Myometrial cell (primary cell): ENCODE measurements at places on chromosomes 3 and 15. TPM values are rescaled to one million over a fixed set of nuclear protein-coding genes. Genes with fewer than 3 reads are reported as not detected.

The LDHAL6B gene
- not detected in 2 replicates for total RNA-seq

The CCR2 gene
- total RNA-seq = not detected in 2 replicates

The MAP6D1 gene
- total RNA-seq = 8.9 and 10.4 TPM in 2 replicates

The ZNF106 gene
- 28.0 and 35.8 TPM in 2 replicates for total RNA-seq

The LSMEM2 gene
- total RNA-seq = not detected in 2 replicates

The GOLGA8A gene
- total RNA-seq = 0.29 and 2.5 TPM in 2 replicates

The RASGRP1 gene
- 1.2 and 4.1 TPM in 2 replicates for total RNA-seq

The HCN4 gene
- total RNA-seq = not detected in 2 replicates

The SAMD7 gene
- not detected in 2 replicates for total RNA-seq

The ARNT2 gene
- 6.2 and 9.5 TPM in 2 replicates for total RNA-seq

The GABRG3 gene
- not detected in 2 replicates for total RNA-seq

The ACAN gene
- total RNA-seq = not detected in 2 replicates

The RTP4 gene
- 2.1 and 2.9 TPM in 2 replicates for total RNA-seq

The SLC51A gene
- total RNA-seq = not detected in 2 replicates

The FGD5 gene
- not detected in 2 replicates for total RNA-seq

The SLC15A2 gene
- under 0.01 TPM in 1 of 2 replicates, not detected in the other for total RNA-seq

The SLC2A2 gene
- total RNA-seq = not detected in 2 replicates

The PLSCR4 gene
- total RNA-seq = 19.6 and 22.5 TPM in 2 replicates

The DISP2 gene
- total RNA-seq = under 0.01 and 0.35 TPM in 2 replicates

The PIF1 gene
- total RNA-seq = 19.0 and 23.4 TPM in 2 replicates

The ITIH4 gene
- 0.29 TPM in 1 of 2 replicates, not detected in the other for total RNA-seq

The UNC13C gene
- total RNA-seq = not detected in 2 replicates

The NR1I2 gene
- not detected in 2 replicates for total RNA-seq

The TMEM207 gene
- not detected in 2 replicates for total RNA-seq

The CNTN6 gene
- total RNA-seq = not detected in 2 replicates

The MESP2 gene
- total RNA-seq = under 0.01 and 2.8 TPM in 2 replicates

The RAD51 gene
- 5.5 and 6.3 TPM in 2 replicates for total RNA-seq

The KCNMB2 gene
- total RNA-seq = not detected in 2 replicates
